ENCODE measurements at places on chromosomes 7 and 10.
A peak's percentile ranks its signal among the peaks of the same experiment; 100 is the strongest.

DNA sequence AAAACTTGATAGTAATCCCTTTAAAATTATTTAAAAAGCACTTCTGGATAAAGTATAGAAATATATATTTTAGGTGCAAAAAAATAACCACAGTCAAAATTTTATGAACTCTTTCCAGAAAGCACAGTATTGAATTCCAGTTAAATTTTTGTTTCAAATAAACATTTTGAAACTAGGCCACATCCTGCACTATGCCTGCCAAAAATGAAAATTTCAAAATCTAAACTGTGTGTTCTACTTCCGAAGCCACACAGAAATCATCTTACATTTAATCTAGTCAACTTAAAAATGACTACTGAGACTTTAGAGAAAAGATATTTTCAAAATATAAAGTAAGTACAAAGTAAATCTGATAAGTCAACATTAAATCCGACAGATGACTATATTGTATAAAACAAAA is 50.0 kb downstream of the MAGI2 start:
- DNase-seq, result peak; percentile 13

- no peak for DNase-seq
These were observed 13.9 kb downstream of the PHYHIPL start for GRCh38 chr10:59190332-59190731.

GRCh38 chr7:35424869-35425495 is 171.1 kb upstream of the TBX20 start:
- DNase-seq, result peak; percentile 42

DNA sequence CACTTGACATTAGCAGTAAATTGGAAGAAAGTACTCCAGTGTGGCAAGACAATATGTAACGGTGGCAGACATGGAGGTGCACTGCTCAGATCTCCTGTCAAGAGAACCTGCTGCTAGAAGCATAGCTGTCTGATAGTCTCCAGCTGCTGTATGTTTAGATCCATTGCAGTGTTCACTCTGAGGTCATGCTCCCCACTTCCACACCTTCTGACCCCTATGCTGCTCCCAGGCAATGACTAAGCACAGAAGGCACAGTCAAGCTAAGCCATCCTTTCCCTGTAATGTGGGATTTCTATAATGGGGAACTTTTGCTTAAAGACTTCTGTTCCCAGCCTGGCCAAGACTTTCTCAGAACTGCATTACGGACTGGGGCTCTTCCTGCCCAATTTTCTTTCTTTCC is 315.8 kb downstream of the HPSE2 start:
- DNase-seq, result no peak

GRCh38 chr7:102834466-102834865 is 78.3 kb upstream of the LRRC17 start:
- no peak for DNase-seq

DNA sequence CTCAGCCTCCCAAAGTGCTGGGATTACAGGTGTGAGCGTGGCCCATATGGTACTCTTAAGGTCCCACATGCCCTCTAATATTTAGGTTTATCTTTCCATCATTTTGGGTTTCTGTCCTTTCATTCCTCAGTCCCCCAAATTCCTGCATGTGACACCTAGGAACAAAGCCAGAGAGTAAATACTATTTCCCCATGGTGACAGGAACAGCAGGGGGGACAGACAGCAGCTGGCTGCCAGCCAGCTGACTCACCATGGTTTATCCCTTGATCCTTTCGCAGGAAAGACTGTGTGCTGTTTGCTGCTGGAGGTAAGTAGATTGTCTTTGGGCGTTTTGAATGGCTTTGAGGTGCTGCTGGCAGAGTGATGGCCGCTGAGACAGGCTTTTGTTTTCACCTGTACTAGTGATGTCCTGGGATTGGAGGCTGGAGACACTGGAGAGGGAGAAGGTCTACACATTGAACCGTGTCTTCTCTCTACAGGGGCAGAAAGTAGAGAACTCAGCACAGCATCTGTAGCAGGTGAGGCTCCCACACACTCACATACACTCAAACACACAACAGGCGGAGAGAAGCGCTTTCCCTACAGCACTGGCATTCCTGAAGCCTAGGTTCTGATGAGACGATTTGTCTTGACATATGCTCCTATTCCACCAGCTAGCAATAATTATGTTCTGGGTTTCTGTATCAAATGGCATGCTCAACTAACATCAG is 83.7 kb upstream of the EFCAB10 start:
- DNase-seq, result peak; percentile 66

- DNase-seq, result peak; percentile 62
These were observed 17.1 kb upstream of the AMZ1 start for GRCh38 chr7:2670720-2671391.
